Fibroblast of skin of left biceps (primary cell): ENCODE measurements at places on chromosomes 7 and 10.

- DNase-seq: no peak
These were observed 27.3 kb downstream of the SEC23IP start for GRCh38 chr10:119919826-119920225.

DNA sequence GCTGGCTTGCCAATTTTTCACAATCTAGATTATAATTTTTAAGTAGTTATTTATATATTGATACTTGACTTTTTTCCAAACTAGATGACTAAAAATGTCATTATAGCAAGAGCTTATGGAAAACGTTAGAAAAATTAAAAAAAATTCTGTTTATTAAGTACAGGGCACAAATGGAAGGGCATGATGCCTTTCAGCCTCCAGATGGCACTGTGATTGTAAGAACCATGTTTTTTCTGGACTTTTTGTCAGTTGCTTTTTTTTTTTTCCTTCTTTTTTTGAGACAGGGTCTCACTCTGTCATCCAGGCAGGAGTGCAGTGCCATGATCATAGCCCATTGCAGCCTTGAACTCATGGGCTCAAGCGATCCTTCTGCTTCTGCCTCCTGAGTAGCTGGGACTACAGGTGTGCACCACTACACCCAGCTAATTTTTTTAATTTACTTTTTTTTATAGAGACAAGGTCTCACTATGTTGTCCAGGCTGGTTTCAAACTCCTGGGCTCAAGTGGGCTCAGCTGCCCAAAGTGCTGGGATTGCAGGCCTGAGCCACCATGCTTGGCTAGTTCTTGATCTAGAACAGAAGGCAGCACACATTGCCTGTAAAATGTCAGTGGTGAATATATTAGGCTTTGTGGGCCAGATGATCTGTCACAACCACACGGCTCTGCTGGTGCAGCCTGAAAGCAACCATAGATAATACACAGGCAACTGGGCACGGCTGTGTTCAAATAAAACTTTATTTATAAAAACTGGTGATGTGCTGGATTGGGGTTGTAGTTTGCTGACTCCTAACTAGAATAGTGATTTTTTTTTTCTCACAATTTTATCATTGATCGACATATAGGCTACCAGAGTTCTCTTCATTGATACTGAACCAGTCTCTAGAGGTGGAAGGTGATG, 27.4 kb downstream of the UCMA start:
- peak; percentile 1 for DNase-seq

DNA sequence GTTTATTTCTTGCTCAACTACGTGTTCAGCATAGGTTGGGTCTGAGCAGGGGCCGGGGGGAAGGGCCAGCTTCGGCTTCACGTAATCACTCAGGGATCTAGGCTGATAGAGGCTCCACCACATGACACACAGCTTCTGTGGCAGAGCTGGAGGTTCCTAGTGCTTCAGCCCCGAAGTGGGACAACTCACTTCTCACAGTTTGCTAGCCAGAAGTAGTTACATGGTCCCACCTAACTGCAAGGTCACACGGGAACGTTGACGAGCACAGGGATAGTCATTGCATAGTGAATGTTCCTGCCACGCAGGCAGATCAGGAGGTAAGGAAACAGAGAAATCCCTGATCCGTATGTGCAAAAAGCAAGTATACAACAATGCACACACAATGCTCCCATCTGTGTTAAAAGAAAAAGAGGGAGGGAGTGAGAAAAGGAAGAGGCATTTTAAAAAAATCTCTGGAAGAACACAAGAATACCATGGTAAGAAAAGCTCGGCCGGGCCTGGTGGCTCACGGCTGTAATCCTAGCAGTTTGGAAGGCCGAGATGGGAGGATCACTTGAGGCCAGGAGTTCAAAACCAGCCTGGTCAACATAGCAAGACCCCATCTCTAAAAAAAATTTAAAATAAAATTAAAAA, 16.9 kb downstream of the SMURF1 start:
- no peak for DNase-seq

- no peak for DNase-seq
These were observed 52.8 kb downstream of the CFAP46 start for GRCh38 chr10:132889556-132889955.

- no peak for DNase-seq
These were observed 4.2 kb upstream of the ACSL5 start for GRCh38 chr10:112369495-112370423.

- no peak for DNase-seq
These were observed 6.2 kb upstream of the HOXA11 start for GRCh38 chr7:27191161-27191731.

- DNase-seq: no peak
These were observed 972.5 kb downstream of the LRMDA start for GRCh38 chr10:76403912-76404311.

DNA sequence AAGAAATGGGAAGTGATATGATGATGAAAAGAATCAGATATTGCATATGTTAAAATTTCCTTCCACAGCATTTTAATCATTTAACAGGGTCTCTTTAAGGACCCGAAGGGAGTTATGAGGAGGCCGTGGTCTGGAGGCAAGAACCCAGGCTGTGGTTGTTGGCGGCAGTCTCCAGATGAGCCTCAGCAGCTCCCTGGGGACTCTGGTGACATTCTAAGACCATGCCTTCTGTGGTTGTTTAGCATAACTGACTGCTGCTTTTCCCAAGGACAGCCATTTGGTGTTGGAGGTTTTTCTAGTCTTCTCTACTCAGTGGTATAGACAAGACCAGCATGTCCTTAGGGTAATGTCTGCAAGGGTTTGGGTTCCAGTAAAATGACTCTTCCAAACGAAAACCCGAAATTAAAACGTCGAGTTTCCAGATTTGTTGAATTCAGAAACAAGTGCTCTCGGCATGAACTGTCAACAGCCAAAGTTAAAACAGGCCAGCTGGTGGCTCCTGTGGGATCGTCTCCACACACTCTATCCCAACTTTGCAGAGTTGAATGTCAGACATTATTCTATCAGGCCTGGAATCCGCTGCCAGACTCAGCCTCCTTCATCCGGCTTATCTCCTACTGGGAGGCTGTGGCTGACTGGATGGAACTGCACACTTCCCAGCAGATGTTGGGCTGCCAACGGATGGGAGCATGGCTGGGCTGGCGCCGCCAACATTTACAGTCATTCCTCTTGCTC, 183.1 kb downstream of the TAX1BP1 start:
- DNase-seq: no peak
